ENCODE measurements at places on chromosomes 1 and 21.

- no peak for DNase-seq
Measured at GRCh38 chr1:26747048-26747447, 40.7 kb upstream of the PIGV start.

GRCh38 chr1:28144203-28145135, 32.0 kb downstream of the PTAFR start:
- DNase-seq, result no peak

GRCh38 chr1:1623631-1624442, 8.1 kb upstream of the MMP23B start:
- no peak for DNase-seq

- no peak for DNase-seq
Measured at GRCh38 chr21:33278721-33279120, 12.6 kb downstream of the IL10RB start.

DNA sequence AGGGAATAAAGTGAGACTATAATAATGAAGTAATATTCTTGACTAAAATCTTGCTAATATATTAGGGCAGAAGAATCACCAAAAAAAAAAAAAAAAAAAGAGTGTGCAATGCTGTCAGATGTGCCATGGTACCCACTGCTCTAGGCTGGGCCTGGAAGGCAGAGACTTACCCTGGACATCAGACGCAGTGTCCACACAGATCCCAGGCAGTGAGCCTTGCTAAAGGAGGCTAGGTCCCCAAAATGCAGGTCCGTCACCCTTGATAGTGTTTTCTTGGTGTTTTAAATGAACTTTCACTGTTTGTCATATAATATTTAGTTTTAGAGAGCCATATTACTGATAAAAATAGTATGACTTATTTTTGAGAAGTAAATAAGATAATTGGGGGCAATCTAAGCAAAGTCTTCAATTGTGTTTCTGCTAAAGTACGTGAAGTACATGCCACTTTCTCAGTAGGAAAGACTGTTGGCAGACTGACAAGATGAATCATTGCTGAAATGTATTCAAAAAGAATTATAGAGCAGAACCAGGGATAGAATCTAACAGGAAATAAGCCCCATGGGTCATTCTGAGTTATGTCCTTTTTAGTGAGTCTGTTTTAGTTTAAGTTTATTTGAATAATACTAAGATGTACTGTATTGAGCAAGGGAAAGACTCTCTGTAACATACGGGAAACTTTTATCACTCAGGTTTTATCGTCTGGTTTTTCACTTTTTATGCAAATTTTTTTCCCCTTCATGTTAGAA, 74.6 kb upstream of the PDC start:
- no peak for DNase-seq

DNA sequence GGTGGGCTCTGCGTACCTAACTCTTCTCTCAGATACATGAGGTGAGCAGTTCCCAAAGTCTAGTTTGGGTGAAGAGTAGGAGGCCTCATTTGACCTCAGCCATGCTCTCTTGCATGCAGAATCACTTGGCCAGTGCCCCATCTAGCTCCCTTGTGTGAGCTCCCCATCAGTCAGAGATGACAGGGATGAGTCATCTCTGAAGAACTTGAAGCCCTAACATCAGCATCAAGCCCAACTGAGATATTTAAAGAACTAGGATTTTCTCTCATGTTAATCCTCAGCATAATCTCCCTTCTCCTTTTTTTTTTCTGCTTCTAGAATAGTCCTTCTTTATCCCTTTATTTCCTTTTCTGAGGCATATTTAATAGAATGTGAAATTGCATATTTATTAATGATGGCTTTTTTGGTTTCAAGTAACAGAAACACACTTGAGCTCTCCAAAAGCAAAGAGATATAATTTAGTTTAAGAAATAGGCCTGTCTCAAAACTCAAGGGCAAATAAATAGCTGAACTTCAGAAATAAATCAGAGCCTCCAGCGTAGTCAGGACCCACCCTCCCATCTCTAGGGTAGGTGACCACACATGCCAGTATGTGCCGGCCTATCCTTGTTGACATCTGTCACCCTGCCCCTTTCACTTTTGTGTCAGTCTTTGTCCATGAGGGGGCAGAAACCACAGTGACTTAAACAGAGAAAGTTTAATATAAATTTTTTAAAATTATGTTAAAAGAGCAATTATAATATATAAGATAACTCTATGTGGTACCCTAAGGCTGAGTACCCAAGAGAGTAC, 112.3 kb downstream of the TSEN15 start:
- no peak for DNase-seq

DNA sequence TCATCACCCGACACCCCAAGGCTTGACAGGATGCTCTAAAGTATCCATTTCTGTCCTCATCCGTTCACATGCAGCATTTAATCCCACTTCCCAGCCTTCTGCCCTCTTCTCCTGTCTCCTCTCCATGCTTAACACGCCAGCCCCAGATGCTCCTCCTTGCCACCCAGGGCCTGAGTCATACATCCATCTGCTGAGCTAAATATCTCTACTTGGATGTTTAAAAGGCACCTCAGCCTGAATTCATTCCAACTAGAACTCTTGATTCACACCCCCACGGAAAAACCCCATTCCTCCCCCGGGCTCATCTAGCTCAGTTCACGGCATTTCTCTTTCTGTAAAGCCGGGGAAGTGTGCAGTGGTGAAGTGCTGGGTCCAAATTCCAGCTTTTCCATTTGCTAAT, 27.7 kb downstream of the TEX35 start:
- no peak for DNase-seq

DNA sequence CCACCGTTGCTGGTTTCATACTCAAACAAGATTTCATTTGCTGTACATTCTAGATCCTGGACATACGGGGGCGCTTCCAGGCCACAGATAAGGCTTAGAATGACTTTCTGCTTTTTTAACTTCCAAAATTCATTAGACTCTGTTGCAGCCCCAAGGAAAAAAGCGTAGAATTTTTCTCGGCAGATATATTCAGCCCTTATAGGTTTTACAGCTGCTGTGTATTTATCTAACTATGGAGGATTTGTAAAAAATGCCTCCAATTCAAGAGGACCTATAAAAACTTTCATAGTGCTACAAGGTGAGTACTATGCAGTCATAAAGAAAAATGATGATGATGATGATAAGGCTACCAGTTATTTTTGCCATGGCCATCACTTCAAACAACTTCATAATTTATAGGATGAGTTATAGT, 51.6 kb downstream of the SLC30A10 start:
- DNase-seq, result no peak

GRCh38 chr1:223114871-223115270, 28.2 kb downstream of the TLR5 start:
- DNase-seq, result no peak

GRCh38 chr1:228836427-228836826, 101.1 kb downstream of the RHOU start:
- no peak for DNase-seq

- DNase-seq, result no peak
Measured at GRCh38 chr1:176954242-176954641, 210.3 kb downstream of the ASTN1 start.

GRCh38 chr1:84090447-84091245, 53.4 kb upstream of the PRKACB start:
- DNase-seq, result no peak

- no peak for DNase-seq
Measured at GRCh38 chr1:73463873-73464272, 734.1 kb downstream of the LRRIQ3 start.

- no peak for DNase-seq
Measured at GRCh38 chr1:76949503-76949902, 82.2 kb downstream of the ST6GALNAC5 start.

DNA sequence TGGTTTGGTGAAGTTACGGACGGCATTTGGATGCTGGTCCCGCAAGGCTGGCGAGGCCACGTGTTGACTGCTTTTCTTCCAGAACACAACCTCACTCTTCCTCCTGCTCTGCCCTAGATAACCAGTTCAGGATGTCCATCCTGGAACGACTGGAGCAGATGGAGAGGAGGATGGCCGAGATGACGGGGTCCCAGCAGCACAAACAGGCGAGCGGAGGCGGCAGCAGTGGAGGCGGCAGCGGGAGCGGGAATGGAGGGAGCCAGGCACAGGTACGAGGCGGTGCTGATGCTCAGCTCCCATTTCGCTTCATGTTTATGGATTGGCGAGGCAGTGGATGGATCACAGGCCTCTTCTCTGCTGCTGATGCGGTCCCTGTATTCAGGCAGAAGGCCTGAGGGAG, 38.8 kb upstream of the VAMP3 start:
- no peak for DNase-seq

DNA sequence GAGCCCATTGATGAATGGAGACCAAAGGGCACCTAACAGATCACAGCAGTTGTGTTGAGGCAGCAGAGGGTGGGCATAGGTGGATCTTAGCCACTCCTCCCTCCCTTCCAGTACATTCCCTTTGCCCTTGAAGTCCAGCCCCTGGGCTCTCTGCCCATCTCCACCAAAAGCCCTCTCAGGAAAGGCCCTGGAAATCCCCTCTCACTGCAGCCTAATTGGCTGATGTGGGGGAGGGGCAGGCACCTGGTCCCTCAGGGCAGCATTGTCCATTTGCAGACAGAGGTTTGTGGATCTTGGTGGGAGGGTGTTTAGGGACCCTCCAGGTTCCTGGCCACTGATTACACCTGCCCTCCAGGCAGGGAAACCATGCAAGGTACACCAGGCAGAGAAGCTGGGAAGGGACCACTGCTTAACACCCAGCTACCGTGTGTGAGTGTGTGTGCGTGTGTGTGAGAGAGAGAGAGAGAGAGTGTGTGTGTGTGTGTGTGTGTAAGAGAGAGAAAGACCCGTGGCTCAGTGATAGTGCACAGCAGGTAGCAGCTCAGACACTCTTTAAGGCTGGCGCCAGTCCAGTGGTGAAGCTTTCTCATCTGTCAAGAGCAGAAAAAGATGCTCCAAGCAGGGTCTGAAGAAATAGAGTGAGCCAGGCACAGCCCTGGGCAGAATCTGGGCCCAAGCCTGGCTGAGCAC, 71.1 kb downstream of the MATN1 start:
- DNase-seq, result no peak

DNA sequence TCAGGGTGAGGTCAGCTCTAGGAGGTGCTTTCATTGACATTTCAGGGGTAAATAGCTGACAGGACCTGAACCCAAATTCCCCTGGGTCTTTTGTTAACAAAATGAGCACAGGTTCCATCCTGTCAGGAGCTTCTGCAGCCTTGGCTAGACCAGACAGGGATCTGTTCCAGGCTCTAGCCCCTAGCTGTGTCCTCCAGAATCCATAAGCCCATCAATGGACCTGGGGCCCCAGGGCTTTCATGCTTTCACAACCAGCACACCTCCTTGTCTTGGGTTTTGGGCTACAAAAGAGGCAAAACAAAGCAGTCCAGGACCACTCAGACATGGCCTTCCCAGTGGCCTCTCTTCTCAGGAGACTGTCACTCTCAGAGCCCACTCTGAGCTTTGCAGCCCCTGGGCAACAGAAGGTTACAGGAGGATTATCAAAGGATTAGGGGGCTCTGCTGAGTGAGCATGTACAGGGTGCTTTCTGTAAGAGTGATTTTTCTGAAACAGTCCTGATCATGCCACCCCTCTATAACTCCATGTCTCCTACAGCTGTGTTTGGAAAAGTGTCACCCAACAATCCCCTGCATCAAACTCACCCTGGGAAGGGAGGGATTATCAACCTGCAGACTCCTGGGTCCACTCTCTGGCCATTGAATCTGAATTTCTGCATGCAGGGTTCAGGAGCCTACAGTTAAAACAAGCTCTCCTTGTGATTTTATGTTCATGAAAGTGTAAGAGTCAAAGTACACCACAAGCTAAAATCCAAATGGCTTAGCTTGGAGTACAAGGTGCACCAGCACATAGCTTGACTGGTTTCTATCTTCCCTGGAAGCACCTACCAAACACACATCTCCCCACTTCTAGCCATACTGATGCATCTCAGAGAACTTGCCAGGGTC, 67.7 kb upstream of the GCLM start:
- no peak for DNase-seq

GRCh38 chr1:159752135-159752580, 28.6 kb upstream of the DUSP23 start:
- no peak for DNase-seq

DNA sequence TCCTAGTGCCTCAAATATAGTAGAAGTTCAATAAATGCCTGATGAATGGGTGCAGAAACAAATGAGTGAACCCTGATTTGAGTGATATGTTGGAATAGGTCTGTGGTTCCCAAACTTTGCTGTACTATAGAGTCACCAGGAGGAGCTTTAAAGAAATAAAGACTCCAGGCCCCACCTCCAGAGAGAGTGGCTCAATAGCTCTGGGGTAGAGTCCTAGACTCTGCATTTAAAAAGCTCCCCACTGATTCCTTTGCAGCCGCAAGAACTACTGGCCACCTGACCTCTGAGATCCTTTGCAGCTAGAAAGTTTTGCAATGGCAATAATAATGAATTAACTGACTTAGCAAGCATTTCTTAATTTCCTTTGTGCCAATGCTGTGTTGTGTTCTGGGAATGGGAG, 20.9 kb downstream of the TCHHL1 start:
- no peak for DNase-seq

- no peak for DNase-seq
Measured at GRCh38 chr1:52709016-52709415, 10.9 kb upstream of the COA7 start.

DNA sequence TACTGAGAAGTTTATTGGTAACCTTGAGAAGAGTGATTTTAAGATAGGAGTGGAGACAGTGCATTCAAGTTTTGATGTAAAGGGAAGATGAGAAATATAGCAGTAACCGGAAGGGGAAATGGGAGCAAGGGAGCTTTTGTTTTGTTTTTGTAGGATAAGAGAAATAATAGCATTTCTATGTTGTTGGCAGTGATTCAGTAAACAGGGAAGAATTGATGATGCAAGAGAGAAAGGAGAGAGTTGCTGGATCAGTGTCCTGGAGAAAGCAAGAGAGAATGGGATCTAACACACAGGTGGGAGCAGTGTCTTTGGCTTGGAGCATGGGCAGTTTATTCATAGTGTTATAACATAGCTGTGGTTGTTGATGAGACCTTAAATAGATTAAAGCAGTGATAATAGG, 56.4 kb downstream of the OSBPL9 start:
- DNase-seq, result no peak

DNA sequence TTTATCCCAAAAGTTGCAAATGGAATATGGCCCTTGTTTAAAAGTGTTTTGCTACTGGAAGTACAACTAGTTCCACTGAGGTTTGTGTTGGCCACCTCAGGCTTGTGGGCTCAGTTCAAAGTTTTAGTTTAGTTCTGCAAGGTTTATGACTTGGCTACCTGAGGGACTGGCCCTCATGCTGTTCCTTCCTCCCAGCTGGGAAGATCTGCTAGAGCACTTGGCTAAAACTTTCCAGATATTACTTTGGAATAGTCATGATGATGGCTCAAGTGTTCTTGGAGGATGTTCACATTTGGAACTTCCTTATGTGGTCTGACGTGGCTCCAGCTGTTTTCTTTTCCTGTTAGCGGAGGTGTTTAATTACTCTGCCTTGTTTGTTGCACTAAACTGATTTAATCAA, 110.2 kb upstream of the IVNS1ABP start:
- DNase-seq, result no peak

Data from activated CD4-positive, CD25-positive, alpha-beta regulatory T cell (primary cell).